Skeletal muscle tissue (tissue), 5 donors: ENCODE measurements at places on chromosomes 3 and 15. TPM values are rescaled to one million over a fixed set of nuclear protein-coding genes. Genes with fewer than 3 reads are reported as not detected.

SRGAP3 gene
- total RNA-seq = 15.7 TPM

CILP gene
- 38.1 TPM for total RNA-seq

LRRC31 gene
- not detected for total RNA-seq

SCAANT1 gene
- not detected for total RNA-seq

EXD1 gene
- not detected for total RNA-seq

AP2M1 gene
- 168 TPM for total RNA-seq

GHSR gene
- not detected for total RNA-seq

DLL4 gene
- total RNA-seq = 11.5 TPM

TNK2 gene
- total RNA-seq = 9.9 TPM

ADAMTS9 gene
- 106 TPM for total RNA-seq

CCDC14 gene
- total RNA-seq = 24.5 TPM

CCRL2 gene
- total RNA-seq = 1.6 TPM

SPSB4 gene
- 12.0 TPM for total RNA-seq

PCSK6 gene
- 11.5 TPM for total RNA-seq

AADACL2 gene
- total RNA-seq = not detected

ALPK3 gene
- total RNA-seq = 33.4 TPM

AMOTL2 gene
- 56.9 TPM for total RNA-seq

PARP15 gene
- 2.6 TPM for total RNA-seq

ADAMTS7 gene
- 7.3 TPM for total RNA-seq

ZNF774 gene
- 2.1 TPM for total RNA-seq

INSYN1 gene
- total RNA-seq = 2.1 TPM

SLC22A13 gene
- not detected for total RNA-seq

CLDN16 gene
- total RNA-seq = under 0.01 TPM

WDR72 gene
- total RNA-seq = under 0.01 TPM

ISLR gene
- total RNA-seq = 85.6 TPM

ALG1L2 gene
- total RNA-seq = 3.7 TPM

ATG7 gene
- total RNA-seq = 48.0 TPM

CCDC9B gene
- total RNA-seq = 2.1 TPM

MAPKBP1 gene
- total RNA-seq = 10.4 TPM

DRD3 gene
- total RNA-seq = not detected

EFHB gene
- total RNA-seq = not detected

NEK10 gene
- 15.1 TPM for total RNA-seq

NR1I2 gene
- under 0.01 TPM for total RNA-seq

SIDT1 gene
- 2.1 TPM for total RNA-seq

SNRPA1 gene
- 14.1 TPM for total RNA-seq

LRRC2 gene
- 3.7 TPM for total RNA-seq

GRM7 gene
- 1.0 TPM for total RNA-seq

AQP9 gene
- 2.1 TPM for total RNA-seq

PTH1R gene
- 9.4 TPM for total RNA-seq

CMTM8 gene
- not detected for total RNA-seq

HRG gene
- total RNA-seq = not detected

GOLGA6L9 gene
- 4.2 TPM for total RNA-seq
